ENCODE measurements at places on chromosomes 4 and X. TPM values are rescaled to one million over a fixed set of nuclear protein-coding genes. Genes with fewer than 3 reads are reported as not detected.

- DNase-seq = no peak
Measured at GRCh38 chr4:76380561-76380960, 40.4 kb downstream of the CCDC158 start.

DNA sequence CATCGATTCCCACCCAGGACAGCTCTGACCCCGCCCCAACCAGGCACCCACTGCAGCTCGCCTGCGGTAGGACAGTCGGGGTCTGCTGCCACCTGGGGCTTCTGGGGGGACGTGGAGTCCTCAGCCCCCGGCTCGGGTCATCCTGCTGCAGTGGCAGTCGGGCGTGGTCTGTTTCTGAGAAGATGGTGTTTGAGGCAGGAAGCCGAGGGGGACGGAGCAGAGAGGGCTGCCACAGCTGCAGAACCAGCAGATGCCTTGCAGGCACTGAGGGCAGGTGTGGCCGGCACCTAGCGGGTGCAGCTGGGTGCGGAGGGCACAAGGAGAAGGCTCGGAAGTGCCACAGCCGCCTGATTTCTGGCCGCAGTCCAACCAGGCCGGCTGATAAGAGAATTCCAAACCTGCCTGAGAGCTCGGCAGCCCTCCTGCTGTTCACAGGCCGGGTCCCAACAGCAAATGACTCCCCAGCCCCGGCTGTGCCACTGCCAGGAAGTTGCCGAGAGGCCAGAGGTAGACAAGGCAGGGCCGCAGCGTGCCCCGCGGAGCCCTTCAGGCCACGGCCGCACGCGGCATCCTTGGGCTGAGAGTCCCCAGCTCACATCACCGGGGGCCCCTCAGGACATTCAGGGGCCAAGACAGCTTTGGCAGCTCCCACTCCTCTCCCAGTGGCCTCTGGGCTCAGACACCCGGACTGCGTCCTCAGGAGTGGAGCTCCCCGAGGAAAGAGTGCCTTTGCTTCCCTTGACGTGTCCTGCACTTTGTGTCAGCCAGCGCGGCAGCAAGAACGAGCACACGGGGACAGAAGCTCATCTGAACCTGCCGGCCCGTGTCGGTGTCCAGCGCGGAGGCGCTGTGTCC is 9.4 kb upstream of the CPLX1 start:
- peak; percentile 39 for DNase-seq

DNA sequence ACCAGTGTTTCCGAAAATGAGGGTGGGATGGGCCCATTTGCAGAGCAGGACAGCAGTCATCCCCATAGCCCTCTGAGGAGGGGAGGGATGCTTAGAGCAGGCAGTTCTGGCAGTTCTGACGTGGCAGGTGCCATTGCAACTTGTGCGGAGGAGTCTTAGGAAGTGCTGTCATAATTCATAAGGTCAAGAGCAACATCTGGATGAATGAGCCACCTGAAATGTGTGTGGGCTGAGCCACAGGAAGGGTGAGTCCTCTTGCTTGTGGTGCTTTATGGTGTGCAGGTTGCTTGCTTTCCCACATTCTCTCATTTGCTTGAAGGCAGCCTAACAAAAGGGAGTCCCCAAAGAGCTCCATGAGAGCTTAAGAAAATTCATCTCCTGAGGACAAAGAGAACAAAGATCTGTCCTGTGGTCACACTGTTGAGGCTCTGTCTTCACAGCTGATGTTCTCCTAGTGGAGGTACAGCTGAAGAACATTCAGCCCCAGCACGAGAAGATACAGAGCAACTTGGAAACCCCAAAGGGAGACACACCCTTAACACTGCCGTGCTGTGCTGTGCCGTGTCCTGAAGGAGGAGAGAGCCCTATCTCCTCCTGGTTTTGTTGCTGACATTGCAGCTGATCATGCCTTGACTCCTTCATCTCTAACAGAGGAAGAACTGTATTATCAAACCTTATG is 60.3 kb downstream of the DLG3 start:
- no peak for DNase-seq

COQ2 gene
- polyA plus RNA-seq = 7.6 TPM

STBD1 gene
- 11.7 TPM for polyA plus RNA-seq

DNA sequence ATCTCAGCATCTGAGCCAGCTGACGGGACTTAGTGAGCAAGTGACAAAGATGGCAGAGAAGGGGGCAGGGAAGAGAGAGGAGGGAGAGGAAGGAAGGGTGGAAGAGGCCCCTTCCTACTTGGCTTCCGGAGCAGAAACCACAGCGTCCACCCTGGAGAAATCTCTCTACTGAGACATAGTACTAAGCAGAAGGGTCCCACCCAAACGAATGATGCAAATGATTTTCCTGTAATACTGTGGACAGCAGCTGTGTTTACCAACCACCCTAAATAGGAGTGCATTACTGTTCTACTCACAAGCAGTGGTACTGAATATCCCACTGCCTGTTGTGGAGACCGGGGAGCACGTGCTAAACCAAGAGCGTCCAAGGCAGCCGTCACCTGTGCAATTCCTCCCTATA is 29.4 kb downstream of the DTHD1 start:
- DNase-seq = no peak

TAF7L gene
- polyA plus RNA-seq = not detected

GC gene
- not detected for polyA plus RNA-seq

HSFX4 gene
- 0.08 TPM for polyA plus RNA-seq

DNA sequence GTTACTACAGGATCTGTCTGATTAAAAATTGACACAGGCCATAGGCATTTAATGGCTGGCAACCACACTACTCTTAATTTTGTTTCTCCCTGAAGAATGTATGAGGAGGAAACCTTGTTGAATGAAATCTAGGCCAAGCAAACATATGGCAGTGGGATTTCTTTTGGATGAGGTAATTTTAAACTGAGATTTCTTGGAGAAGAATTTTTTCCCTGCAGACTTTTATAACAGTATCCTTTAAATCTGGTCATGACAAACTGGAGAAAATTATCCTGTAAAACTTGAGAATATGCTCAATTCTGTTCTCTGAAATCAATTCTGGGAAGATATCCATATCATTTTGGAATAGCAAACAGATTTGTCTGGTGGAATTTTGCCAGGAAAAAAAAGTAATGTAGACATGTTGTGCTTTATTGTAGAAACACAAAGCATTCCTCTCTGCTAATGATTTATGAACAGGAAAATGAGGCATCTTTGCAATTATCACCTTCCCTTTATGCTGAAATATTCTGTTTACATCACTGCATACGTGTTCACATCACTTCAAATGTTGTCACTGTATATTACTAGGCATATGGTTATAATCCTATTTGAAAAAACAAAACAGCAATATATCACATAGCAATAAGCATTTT is 108.3 kb upstream of the ARSJ start:
- DNase-seq = no peak

GRCh38 chrX:140817943-140818342 is 108.4 kb downstream of the LINC00632 start:
- DNase-seq = no peak

All from psoas muscle (tissue), 8 donors.